ENCODE measurements at places on chromosomes 5 and 9.

DNA sequence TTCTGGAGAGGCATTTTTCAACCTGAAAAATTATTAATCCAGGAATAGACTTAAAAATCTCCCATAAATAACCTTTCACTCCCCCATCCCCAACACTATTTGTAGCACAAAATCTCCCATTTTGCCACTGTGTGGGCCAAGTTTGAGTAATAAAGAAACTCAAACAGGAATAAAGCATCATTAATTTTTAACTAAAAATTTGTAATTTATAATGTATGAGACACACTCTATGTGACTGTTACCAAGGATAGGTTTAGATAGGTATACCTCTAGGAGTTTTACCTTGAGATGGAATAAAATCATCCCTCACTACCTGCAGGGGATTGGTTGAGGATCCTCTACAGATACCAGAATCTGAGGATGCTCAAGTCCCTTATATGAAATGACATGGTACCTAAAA, 30.1 kb downstream of the CHD1 start:
- no peak for DNase-seq

- DNase-seq = peak; percentile 81
Observed at GRCh38 chr9:114621975-114622609, 11.0 kb downstream of the TMEM268 start.

DNA sequence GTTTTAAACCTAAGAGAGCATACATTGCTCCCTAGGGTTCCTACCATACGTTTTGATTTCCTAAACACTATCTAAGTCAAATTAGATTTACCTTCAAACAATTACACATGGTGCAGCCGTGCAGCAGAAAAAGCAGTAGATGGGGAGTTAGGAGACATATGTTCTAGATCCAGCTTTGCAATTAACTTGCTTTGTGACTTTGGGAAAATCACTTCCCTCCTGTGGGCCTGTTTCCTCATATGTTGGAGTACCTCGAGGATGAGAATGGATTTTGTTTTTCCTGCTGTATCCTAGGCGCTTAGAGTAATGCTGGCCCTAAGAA, 711 bp downstream of the MRPL50 start:
- DNase-seq = no peak

DNA sequence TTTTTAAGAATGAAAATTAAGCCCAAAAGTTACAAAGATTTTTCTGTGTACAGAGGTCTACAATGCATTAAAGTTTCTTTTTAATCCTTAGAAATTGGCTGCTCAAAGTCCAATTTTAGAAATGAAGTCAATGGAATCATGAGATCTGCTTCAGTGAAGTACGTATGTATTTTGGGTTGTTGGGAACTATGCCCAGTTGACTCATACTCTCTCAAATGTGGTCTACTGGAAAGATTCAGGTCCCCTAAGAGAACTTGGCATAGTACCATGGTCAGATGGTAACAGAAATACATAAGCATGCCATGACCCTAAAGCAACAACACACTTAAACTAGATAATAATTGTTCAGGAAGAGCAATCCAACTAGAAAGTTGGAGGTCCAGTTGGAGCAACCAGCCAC, 23.0 kb downstream of the FBLL1 start:
- peak; percentile 85 for DNase-seq

DNA sequence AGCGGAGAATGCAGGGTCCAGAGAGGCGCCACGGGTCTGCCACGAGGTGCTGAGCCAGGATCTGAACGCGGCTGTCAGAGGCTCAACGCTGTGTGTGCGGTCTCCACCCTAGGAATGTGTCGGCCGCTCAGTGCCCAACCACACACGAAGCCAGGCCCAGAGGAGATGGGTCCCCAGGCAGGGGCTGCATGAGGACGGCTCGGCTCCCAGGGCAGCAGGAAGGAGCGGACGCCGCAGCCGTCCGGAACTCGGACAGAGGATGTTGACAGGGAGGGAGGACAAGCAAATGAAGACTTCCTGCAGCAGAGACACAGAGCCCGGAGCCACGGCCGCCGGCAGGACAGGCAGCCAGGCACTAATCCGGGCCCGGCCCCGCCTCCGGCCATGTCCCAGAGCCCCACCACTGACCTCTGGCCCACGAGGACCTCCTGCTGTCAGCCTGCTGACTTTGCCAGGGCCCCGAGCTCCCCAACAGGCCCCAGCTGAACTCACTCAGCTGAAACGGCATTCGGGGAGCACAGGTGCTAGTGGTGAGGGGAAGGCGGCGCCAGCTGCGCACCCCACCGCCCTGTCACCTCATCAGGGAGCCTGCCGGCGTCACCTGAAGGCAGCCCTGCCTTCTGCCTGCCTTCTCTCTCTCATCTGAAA, 12.7 kb downstream of the VAV2 start:
- DNase-seq = peak; percentile 43

DNA sequence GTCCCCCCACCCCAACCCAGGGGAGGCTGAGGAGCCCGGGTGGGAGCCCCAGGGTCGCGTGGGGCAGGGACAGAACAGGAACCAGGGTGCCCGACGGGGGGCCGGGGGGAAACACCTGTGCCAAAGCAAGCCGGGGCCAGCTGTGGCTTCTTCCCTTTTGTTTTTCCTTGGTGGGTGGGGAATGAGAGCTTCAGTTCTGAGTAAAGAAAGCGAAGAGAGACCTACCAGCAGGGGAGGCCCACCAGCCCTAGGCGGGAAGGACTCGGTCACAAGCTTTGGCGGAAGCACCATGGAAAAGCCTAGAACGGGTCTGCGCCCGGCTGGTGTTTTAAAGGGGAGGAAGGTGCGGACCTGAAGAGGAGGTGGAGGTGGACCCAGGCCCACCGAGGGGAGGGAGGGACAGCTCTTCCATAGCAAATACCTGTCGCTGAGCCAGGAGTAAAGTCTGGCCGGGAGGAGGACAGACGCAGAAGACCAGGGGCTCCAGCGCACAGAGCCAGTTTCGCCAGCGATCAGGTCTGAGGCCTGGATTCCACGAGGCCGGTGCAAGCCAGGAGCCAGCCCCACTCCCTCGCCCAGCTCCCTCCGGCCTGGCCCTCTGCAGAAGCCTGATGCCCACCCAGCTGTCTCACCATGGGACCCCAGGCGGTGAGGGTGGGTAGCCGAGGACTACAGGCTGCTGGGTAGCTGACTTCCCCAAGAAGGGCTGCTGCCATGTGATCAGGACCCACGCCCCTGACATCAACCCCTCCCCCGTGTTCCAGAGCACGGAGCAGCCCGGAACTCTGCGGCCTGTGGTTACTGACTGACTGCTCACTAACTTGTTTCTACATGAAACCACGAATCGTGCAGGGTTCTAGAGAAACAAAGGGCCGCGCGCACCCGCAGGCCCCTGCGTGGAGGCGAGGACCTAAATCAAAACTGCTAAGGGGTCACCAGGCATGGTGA, 849 bp upstream of the MGAT1 start:
- DNase-seq = peak; percentile 61

DNA sequence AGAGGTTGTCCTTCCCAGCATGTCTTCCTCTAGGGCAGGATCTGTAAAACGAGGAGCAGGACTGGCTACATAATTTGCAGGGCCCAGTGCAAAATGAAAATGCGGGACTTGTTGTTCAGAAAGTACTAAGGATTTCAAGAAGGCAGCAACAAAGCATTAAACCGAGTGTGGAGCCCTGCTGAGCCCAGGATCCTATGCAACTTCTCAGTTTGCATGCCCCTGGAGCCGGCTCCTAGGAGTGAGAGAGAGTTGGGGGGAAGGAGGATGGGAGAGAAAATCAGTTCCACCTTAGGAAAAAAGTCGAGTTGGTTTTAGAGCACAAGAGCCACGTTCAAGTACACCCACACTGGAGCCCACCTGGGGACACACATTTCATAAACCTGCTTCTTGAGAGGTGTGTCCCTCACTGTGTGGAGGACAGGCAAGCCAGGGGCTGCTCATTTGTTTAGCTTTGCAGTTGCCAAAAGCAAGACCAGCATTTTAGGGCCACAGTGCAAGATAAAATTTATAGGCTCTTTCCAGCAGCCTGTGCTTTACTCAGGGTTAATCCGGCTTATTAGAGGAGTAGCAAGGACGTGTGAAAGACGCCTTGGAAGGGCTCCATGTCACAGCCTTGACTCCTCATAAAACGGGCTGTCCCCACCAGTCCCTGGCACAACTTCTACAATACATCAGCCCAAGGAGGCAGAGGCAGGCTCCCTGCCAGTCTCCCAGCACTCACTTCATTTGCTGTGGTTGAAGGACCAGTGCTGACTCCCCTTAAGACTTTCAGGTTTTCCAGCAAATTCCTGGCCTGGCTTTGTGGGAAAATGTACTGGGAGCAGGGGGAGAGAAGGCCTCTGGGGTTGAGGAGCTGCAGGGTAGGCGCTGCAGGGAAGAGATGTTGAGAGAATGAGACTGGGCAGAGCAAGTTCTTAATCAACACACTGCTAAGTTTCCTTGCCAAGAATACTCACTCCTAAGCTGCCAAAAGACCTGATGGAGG, 159.7 kb upstream of the SEMA6A start:
- no peak for DNase-seq

DNA sequence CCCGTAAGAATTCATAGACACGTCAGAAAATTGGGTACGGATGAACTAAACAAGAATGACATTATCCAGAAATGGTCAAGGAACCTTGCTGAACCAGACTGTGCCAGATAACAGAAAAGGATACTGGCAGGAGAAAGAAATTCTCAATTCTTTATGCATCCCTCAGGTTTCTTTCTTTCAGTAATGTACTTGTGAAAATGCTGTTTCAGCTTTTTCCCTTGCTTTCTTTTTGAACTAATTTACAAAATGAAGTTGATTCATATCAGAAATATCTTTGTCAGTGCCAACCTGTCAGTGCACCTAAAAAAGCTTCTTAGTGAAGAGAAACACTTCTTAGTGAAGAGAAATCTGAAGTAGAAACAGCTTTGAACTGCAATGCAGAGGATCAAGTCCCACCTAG, 643.6 kb upstream of the RORB start:
- DNase-seq = no peak

GRCh38 chr5:179226696-179227095, 118.6 kb downstream of the ADAMTS2 start:
- no peak for DNase-seq

DNA sequence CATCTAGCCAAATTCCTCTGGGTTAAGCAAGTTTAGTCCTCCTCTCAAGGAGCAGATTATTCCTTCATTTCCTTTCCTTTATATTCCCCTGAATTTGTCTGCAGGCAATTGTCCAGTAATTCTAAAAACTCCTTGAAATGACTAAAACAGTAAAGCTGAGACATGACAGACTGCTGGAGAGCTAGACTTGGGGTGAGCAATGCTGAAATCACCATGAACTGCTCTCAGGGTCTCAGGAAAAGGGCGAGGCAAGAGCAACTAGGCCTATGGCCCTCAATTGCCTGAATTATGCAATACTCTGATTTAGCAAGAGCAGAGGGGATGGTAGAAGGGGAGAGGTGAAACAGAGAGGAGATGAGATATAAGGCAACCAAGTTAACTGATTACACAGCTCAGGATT, 172.9 kb upstream of the NREP start:
- peak; percentile 89 for DNase-seq

DNA sequence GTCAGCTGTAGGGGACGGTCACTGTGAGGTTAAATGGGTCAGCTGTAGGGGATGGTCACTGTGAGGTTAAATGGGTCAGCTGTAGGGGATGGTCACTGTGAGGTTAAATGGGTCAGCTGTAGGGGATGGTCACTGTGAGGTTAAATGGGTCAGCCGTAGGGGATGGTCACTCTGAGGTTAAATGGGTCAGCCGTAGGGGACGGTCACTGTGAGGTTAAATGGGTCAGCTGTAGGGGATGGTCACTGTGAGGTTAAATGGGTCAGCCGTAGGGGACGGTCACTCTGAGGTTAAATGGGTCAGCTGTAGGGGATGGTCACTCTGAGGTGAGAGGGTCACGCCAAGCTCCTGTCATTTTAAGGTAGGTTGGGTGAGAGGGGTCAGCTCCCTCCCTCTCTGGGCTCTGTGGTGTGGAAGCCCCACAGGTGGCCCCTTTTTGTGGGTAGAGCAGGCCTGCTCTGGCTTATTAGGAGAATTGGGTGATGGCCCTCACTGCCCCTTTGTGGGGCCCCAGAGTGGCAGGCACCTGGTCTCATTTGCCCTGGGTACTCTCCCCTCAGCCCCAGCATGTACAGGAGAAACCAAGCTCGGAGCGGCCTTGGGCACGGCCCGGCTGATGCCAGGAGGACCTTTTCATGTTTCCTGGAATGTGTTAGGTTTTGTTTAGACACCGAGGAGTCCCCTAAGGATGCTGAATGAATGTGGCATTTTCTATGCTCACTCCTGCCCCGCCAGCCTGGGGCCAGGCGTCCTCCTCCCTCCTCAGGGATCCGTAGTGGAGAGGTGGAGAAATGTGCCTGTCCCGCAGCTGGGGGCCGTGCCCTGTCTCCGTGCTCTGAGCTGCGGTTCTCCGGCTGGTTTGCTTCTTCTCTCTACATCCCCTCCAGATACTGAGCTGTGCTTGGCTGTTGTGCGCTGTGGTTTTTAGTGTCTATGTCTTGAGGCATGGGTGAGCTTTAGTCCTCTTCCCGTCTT, 31.4 kb downstream of the AHRR start:
- DNase-seq = no peak

- no peak for DNase-seq
Observed at GRCh38 chr5:148205044-148205806, 2.4 kb downstream of the SPINK6 start.

DNA sequence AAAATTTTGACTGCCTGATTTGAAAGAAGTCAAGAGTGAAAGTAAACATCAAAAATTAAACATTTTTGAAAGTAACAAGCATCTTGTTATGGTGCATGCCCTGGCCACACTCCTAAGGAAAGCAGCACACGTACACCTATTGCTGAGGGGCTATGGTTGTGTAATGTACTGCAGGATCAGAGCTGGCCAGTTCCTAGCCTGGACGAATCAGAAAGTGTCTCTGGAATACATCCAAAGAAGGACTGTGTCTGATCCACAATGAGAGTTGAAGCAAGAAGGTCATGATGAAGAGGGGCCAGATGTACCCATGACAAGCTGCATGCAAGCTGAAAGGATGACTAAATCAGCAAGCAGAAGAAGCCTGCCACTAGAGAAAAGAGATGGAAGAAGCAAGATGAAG, 618.2 kb downstream of the TLE1 start:
- DNase-seq = no peak

DNA sequence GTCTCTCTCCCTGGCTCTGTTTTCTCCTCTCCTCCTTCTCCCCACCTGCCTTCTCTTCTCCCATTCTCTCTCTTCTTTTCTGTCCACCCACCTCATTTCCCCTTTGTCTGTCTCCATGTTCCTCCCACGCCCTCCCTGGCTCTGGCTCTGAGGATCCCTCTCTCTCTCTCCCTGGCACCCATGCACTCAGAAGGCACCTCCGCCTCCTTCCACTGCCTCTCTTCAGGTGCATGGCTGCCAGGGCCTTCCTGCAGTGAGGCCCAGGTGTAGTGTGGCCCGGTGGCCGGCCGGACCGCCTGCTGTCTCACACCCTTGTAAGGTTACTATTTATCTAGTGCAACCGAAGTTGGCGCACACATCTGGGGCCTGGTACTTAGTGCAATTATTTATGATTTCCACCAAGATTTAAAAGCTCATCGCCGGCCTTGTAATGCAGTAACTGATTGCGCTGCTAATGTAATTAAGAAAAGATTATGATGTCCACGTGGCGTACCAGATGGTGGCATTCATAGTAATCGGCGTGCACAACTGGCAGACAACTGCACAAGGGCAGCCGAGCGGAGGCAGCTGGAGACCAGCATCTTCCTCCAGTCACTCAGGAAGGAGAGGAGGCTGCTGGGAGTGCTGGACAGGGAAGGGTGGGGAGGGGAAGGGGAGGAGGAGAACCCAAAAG, 50.4 kb upstream of the MVB12B start:
- DNase-seq = no peak

- DNase-seq = no peak
Observed at GRCh38 chr5:109250080-109250479, 159.7 kb downstream of the PJA2 start.

GRCh38 chr5:174589011-174589410, 135.4 kb upstream of the MSX2 start:
- DNase-seq = no peak
